ENCODE measurements at places on chromosomes 12 and 14.

GRCh38 chr12:68767191-68767590, 21.2 kb downstream of the SLC35E3 start:
- no peak for DNase-seq

GRCh38 chr14:62006116-62006731, 244.0 kb downstream of the SNAPC1 start:
- no peak for DNase-seq

- DNase-seq, result no peak
Measured at GRCh38 chr12:50188875-50189575, 21.9 kb upstream of the CERS5 start.

DNA sequence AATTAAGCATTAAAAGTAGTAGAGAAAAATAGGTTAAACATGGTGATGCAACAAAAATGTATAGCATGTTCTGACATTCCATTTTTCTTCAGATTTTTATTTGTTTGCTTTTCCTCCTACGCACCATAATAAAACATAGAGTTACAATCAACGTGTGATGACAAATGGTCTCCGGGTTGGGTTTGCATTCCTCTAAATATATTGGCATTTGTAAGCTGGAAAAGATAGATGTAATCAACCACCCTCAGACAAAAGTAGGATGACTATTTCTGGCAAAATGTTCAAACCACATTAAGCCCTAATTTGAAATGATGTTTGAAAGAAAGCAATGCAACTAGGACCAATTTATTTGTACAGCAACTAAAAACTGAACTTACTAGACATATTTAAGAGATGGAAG, 58.4 kb downstream of the SLC25A21 start:
- DNase-seq, result no peak

DNA sequence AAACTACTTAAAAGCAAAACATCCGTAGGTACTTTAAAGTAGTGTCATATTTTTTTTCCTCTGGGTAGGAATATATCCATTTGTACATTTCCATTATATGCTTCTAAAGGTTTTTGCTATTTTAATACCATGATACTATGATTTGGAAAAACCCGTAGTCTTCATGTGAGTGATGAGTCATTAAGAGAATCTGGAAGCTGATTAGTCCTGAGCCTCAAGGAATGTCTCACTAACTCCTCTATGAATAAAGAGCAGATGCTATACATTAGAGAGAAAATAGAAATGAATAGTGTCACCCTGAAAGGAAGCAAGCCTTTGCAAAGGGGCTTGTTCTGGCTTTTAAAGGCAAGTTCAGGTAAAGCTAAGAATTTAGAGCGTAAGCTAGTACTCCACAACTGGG, 432.1 kb downstream of the CCDC91 start:
- no peak for DNase-seq

- DNase-seq, result no peak
Measured at GRCh38 chr12:77592836-77593235, 237.9 kb upstream of the NAV3 start.

GRCh38 chr14:33704481-33704880, 246.4 kb downstream of the EGLN3 start:
- no peak for DNase-seq

GRCh38 chr14:75660238-75660629, 442 bp downstream of the ERG28 start:
- no peak for DNase-seq

GRCh38 chr14:24032727-24033418, 18.9 kb upstream of the CARMIL3 start:
- no peak for DNase-seq

GRCh38 chr14:70789361-70789760, 20.0 kb downstream of the MAP3K9 start:
- no peak for DNase-seq

DNA sequence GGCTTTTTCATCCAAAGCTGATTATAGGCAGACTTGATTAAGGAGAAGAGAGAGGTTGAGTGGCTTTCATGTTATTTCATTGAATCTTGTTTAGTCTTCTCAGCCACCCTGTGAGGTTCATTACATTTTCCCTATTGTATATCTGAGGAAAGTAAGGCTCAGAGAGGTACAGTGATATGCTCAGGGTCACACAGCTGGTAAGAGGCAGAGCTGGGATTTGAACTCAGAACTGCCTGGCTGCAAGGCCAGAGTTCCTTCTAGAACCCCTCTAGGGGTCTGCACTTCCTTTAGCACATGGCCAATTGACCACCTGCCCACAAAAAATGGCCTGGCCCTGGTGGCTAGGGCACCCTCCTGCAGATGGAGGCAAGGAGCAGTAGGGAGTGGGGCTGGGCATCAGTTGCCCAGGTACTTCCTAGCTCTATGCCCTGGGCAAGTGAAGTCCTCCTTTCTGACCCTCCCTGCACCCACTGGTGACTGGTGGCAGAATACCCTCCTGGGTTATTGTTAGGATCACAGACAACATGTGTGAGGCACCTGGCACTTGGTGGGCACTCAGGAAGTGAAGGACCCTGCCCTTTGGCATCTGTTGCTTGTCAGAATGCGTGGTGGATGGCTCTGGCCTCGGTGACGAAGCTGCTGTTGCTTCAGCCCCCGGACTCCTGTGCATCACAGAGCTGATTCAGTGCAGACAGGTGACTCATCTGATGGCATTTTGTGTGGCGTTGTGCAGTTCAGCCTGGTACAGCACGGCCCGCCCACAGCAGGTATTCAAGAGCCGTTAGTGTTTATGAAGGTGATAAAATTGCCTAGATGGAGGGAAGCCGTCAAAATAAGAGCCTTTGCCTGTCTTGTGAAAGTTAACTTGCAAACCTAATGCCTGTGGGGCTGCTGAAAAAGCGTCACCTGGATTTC, 115.8 kb downstream of the SLC25A47 start:
- no peak for DNase-seq

DNA sequence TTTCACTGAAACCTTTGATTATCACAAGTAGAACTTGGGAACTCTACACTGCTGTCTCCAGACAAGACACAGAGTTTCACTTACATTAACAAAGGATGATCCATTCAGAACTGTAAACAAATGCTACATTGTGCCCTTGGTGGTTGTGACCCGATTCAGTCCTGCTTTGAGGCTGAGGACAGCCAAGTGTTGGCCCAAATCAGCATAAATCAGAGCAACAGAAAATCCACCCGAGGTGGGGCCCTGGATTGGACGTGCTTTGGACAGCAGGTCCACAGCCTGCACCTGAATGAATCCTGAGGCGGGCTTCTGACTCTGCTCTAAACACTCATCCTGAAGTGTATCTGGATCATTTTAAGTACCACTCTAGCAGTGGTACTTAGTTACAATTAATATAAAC, 68.8 kb downstream of the PPP2R5C start:
- DNase-seq, result no peak

- no peak for DNase-seq
Measured at GRCh38 chr12:48021485-48022179, 17.4 kb upstream of the COL2A1 start.

DNA sequence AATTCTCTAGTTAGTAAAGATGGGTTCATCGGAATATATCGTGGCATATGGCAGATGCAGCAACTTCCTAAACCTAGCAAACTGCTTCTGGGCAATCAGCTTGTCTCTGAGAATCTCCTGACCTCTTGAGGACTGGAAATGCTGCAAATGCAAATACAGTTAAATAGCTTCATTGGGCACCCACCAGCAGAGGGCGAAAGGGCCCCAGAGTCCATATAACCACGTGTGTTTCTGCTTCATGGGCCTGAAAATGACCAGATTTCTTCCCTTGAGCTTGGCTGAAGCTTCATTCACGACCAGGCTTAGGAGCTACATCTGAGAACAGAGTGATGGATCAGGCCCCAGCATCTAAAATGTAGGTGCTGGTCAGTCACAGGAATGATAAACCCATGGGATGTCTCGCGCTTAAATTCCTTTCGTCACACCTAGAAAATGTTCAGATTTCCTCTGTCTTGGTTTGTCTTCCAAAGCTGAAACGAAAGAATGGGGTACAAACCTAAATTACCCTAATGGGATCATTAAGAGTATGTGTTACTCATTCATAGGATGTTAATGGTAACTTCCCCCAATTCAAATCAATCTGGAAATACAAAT, 1482.5 kb upstream of the TMEM132C start:
- DNase-seq, result no peak

GRCh38 chr12:112419297-112420133, 768 bp downstream of the PTPN11 start:
- DNase-seq, result no peak

Data from activated T-helper 1 cell treated with anti-CD3 and anti-CD28 coated beads, Interleukin-2, amount 50 U/mL, for 16 hours (primary cell).